ENCODE measurements at places on chromosomes 5 and 9. TPM values are rescaled to one million over a fixed set of nuclear protein-coding genes. Genes with fewer than 3 reads are reported as not detected.

F2RL1 gene
- 254 TPM for total RNA-seq

CCNI2 gene
- 0.20 TPM for total RNA-seq

SNX24 gene
- 23.9 TPM for total RNA-seq

OMD gene
- not detected for total RNA-seq

ACTBL2 gene
- total RNA-seq = 0.05 TPM

RLN2 gene
- total RNA-seq = 0.19 TPM

FBP2 gene
- not detected for total RNA-seq

RMRP gene
- total RNA-seq = 45.5 TPM

KCNV2 gene
- not detected for total RNA-seq

HSPB3 gene
- total RNA-seq = not detected

ZNF354C gene
- 0.95 TPM for total RNA-seq

SEMA4D gene
- total RNA-seq = 6.4 TPM

OLFM1 gene
- 11.5 TPM for total RNA-seq

SHOC1 gene
- total RNA-seq = not detected

CNTNAP3B gene
- 19.2 TPM for total RNA-seq

OR1Q1 gene
- total RNA-seq = not detected

LTC4S gene
- 0.26 TPM for total RNA-seq

HAUS6 gene
- total RNA-seq = 33.0 TPM

DIPK1B gene
- total RNA-seq = 8.9 TPM

CD14 gene
- total RNA-seq = 4.0 TPM

PKD2L2 gene
- not detected for total RNA-seq

SPATA24 gene
- total RNA-seq = 5.4 TPM

IFNA13 gene
- total RNA-seq = not detected

PPP1R26 gene
- total RNA-seq = 19.0 TPM

SLC12A2 gene
- 12.0 TPM for total RNA-seq

GOLGA1 gene
- 10.5 TPM for total RNA-seq

TERT gene
- total RNA-seq = 1.8 TPM

HBEGF gene
- 10.4 TPM for total RNA-seq

HRH2 gene
- 0.64 TPM for total RNA-seq

SARDH gene
- total RNA-seq = not detected

EQTN gene
- total RNA-seq = not detected

PCDHGA11 gene
- not detected for total RNA-seq

ADRA1B gene
- total RNA-seq = 8.1 TPM

PCDH12 gene
- not detected for total RNA-seq

GGTA1 gene
- total RNA-seq = not detected

LPAR1 gene
- total RNA-seq = 10.2 TPM

GPR150 gene
- total RNA-seq = 0.08 TPM

IRX2 gene
- total RNA-seq = 1.7 TPM

PCDHGC4 gene
- not detected for total RNA-seq

C1QTNF3 gene
- 0.23 TPM for total RNA-seq

OR1J2 gene
- total RNA-seq = not detected

FAM170A gene
- not detected for total RNA-seq

AFF4 gene
- total RNA-seq = 23.1 TPM

NUTM2G gene
- total RNA-seq = not detected

AGXT2 gene
- not detected for total RNA-seq

TMEM252 gene
- total RNA-seq = not detected

SPOCK1 gene
- total RNA-seq = 24.2 TPM

CYSRT1 gene
- total RNA-seq = 4.2 TPM

PHYHD1 gene
- 0.17 TPM for total RNA-seq

FCN2 gene
- not detected for total RNA-seq

GPX3 gene
- 17.8 TPM for total RNA-seq

CDX1 gene
- total RNA-seq = not detected

MEIKIN gene
- not detected for total RNA-seq

All from A549 treated with DMSO at 1 μM for 4 hours (cell line).